Stimulated activated CD4-positive, alpha-beta T cell treated with anti-CD3 and anti-CD28 coated beads, Interleukin-2, amount 100 ng/mL, for 24 hours (primary cell): ENCODE measurements at places on chromosomes 6 and 20.

- no peak for DNase-seq
Observed at GRCh38 chr6:123201869-123202372, 205.9 kb downstream of the CLVS2 start.

GRCh38 chr20:47117773-47118172, 223.1 kb downstream of the EYA2 start:
- no peak for DNase-seq

DNA sequence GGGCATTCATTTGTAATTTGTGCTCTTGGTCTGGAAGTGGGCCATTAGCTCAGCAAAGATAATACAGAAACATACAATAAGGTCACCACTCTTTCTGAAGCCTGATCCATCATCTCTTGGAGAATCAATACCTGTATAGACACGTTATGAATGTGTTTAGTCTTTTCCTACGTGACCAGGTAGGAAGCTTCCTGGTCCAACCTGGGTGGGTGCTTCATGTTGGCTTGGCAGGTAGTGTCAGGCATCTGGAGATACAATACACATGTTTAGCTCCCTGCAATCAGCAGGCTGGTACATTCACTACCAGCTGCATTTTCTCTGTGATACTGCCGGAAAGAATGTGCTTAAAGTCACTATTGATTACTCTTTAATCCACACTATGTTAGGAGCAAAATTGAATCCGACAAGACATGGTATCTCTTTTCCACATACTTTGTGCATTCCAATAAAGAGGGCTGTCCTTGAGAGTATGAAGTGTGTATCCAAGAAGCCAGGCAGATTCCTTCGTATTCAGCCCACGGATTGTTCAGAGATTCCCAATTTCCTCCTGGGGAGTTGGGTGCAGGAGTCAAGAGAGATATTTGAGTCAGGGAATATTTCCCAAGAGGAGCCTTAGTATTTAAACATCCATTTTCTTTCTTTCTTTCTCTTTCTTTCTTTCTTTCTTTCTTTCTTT, 49.9 kb upstream of the RANBP9 start:
- no peak for DNase-seq

- DNase-seq = no peak
Observed at GRCh38 chr6:169172946-169173345, 80.7 kb downstream of the THBS2 start.

DNA sequence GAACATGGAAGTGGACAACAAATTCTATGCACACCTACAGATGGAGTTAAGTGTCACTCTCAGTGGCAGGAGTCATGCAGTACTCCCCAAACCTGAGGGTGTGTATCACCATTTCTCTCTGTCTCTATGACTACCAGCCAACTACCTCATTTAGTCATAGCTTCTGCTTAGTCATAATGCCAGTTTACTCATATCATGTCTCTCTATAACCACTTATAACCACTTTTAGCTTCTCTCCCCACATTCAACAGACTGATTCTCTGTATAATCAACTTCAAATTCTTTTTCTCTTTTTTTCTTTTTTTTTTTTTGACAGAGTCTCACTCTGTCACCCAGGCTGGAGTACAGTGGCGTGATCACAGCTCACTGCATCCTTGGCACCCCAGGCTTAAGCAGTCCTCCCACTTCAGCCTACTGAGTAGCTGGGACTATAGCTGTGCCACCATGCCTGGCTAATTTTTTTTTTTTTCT, 13.8 kb upstream of the GTF3C6 start:
- peak; percentile 47 for DNase-seq

DNA sequence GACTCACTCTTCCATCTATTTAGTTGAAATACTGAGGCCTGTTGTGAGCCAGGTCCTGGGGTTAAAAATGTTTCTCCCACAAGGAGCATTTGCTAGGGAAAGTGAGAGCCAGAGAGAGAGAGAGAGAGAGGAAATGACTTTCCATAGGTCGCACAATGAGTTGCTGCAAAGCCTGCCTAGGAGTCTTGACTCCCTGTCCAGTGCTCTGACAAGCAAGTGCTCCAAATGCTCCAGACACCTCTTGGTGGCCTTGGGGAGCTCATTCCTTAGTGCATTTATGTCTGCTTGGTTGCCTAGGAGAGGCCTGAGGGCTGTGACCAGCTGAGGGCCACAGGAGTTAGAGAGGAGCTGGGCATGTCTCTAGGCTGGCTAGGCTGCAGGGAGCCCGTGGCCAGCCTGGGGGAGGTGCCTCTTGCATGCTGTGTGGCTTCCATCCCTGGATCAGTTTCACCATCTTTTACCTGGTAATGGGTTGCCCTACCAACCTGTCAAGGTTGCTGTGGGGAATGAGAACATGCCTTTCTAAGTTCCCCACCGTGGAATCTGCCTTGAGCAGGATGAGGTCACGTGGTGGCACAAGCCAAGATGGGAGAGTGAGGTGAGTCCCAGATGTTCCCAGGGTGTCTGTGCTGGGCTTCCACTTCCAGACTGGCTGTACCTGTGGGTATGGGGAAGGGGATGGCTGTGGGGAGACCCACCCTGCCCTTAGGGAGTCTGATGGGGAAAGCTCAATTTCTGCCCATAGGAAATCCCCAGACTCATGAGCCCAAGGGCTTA, 105.0 kb downstream of the VEGFA start:
- DNase-seq = no peak

- no peak for DNase-seq
Observed at GRCh38 chr6:34549026-34549803, 6.9 kb downstream of the SPDEF start.

DNA sequence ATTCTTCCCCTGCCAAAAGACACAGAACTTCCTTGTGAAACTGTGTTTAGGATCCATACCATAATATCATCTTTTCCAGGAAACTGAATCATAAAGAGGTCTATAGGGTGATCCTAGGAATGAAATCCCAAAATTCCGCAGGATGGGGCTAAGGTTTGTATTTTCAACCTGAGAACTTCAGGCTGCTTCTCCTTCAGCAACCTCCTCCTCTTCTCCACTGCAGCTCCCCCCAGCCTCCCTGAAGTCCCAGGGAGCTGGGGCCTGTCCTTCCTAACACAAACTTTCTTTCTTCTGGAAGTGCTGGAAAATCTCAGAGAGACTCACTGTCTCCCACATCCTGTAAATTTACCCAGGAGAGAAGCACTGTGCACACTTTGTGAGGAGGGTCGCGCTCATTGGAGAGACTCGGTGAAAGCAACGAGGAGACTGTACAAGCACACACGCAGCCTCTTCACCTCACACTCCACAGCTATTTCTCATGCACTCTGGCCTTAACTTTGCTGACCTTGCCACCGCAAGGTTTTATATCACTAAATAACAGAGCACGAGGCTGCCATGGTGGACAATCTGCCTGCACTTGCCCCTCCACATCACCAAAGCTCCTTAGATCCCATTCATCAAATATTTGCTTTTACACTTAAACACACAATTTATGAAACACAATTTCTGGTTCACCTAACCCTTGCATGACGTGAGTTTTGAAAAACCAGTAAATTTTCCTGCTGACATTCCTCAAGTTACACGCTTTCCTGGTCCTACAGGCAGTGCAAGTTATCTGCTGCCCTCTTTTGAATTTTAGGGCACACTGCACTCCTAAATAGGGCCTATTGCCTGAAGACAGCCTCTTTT, 14.3 kb downstream of the ID4 start:
- DNase-seq = no peak

- no peak for DNase-seq
Observed at GRCh38 chr20:22719167-22719591, 134.8 kb upstream of the FOXA2 start.

DNA sequence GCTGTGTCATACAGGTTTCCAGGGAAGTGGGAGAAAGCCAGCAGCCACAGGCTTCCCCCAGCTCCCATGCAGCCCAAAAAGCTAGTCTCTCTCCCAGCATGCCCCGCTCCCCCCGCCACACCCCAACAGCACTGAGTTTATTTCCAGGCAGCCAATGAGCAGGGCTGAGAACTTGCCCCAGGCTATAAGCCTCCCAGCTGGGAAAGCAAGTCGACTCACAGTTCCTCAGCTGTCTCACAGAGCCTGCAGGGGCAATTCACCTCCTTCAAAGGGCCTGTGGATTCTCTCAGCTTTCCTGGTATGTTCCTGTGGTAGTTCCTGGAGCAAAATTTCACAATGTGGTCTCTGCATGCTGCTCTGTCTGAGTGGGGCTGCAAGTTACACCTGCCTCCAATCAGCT, 34.2 kb downstream of the PAX1 start:
- DNase-seq = no peak

- no peak for DNase-seq
Observed at GRCh38 chr6:126182650-126183311, 157.1 kb upstream of the CENPW start.

DNA sequence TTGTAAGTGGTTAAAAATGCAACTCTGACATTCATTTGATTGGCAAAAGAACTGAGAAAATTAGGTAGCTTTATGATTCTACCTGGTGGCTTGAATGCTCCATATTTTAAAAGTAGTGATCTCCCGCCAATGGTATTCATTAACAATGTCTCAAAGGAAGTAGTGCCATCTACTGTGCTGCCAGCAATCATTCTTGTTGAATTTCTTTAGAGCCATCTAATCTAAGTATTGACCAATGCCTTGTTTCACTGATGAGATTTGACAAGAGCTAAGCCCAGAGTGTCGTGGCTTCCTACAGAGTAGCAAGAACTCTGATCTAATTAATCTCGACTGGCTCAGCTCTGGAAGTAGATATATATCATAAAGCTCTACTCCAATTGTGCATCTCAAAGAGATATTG, 696.7 kb downstream of the C6orf118 start:
- DNase-seq = no peak

- DNase-seq = no peak
Observed at GRCh38 chr6:93040375-93040774, 379.0 kb downstream of the EPHA7 start.

GRCh38 chr6:126204598-126204997, 135.3 kb upstream of the CENPW start:
- DNase-seq = no peak

GRCh38 chr6:78910591-78911171, 43.3 kb downstream of the IRAK1BP1 start:
- DNase-seq = no peak

GRCh38 chr6:111150577-111150976, 63.3 kb downstream of the SLC16A10 start:
- no peak for DNase-seq

DNA sequence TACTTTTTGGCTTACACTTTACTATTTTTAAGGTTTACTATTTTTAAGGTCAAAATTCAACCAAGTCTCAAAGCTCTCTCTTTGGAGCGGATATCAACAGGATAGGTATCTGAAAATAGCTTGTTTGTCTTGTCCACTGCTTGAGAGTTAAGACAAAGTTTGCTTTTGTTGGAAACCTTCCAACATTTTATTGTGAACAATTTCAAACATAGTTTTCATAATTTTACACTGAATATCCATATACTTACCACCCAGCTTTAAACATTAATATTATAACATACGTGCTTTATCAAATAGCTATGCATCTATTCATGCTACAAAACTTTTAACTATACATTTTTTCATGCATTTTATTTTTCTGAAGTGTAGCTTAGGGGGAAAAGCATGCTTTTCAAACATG, 109.9 kb downstream of the FYN start:
- DNase-seq = no peak

DNA sequence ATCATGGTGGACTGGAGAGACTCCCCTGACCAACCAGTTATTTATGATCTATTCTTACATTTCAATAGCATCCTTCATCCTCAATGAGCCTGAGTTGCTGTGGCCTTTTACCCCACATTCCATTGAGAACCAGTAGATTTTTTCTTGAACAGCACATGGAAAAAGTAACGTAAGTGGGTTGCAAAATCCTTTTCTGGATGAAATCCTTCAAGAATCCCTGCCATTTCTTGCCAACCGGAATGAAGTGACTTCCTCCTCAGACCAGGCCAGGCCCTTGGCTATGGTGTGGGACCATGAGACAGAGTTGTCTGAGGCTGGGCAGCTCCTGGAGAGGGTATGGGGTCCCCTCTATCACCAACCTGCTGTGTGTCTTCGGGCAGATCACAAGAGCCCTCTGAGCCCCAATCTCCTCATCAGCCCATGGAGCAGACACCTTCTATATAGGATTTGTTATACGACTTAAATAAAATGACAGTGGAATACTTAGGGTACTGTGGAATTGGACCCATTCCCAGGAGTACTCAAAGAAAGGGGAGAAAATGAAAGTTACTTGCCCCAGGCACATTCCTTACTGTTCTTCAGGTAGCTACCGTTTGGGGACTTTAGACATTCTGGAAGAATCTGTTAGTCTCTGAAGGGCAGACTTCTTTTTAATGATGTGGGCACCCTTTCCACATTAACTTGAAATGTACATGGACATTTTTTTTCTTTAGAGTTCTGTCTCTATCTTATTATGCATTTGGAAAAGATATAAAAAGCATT, 10.9 kb downstream of the EYA2 start:
- DNase-seq = no peak

DNA sequence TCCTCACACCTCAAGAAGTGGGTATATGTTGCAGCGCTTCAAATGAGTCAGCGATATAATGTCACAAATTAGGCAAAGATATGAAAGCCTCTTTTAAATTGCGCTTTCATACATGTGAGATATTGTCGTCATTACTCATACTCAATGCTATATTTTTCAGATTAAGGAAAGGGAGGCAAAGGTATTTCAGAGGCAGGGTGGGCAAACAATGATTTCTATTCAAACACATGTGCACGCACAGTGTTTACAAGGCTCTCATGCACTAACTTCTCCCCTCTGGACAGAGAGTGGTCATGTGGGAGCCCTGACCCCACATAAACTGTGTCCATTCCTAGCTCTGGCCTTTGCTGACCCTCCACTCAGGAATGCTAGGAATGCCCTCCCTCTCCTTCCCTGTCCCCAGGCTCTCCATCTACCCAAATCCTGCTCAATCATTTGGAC, 112.1 kb upstream of the TMEM170B start:
- no peak for DNase-seq

DNA sequence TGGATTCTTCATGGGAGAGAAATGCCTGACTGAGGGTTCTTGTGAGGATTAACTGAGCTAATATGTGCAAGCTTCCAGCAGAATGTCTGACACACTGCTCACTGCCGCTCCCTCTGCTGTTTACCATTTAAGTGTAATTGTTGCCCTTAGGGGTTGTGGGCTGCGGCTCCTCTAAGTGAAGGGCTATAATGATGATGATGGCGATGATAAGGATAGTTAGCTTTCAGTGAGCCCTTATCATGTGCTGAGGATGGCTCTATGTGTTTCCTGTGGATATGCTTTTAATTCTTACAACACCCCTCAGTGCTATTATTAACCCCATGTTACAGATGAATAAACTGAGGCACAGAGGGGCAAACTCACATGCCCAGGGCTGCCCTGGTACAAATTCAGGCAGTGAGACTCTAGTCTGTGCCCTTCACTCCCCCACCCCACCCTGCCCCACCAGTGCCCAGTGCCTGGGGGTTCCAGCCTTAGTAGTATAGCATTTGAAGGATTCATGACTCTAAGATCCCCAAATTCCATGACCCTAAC, 33.4 kb downstream of the TGM2 start:
- DNase-seq = no peak

DNA sequence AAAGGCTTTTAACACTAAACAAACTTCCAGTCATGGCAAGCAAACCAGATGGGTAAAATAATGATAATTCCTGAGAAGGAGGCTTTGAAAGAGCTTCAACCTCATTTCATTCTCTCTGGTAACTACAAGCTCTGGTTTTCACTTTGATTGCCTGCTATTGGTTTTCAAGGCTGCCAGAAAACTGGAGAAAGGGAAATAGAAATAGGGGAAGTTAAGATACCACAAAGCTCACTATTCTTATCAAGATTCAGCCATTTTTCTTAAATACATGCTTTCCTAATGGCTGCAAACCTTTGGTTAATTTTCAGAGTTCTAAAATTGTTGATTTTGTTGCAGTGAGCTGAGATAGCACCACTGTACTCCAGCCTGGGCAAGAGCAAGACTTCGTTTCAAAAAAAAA, 42.5 kb upstream of the NELFCD start:
- DNase-seq = no peak

- no peak for DNase-seq
Observed at GRCh38 chr6:155377061-155377460, 62.8 kb upstream of the TFB1M start.
